H1 (cell line): ENCODE measurements at places on chromosomes 7 and 10. TPM values are rescaled to one million over a fixed set of nuclear protein-coding genes. Genes with fewer than 3 reads are reported as not detected.
A peak's percentile ranks its signal among the peaks of the same experiment; 100 is the strongest.

BAMBI gene
- total RNA-seq: 26.4 and 28.4 TPM in 2 replicates

CEP55 gene
- total RNA-seq: 18.9 and 19.6 TPM in 2 replicates

TDRD1 gene
- total RNA-seq: 0.71 and 0.92 TPM in 2 replicates

RBP4 gene
- 0.31 and 0.97 TPM in 2 replicates for total RNA-seq

- no peaks in the 10 kb centered on the region for H3K4me1 ChIP-seq
- peaks cover 59% of the 10 kb centered on the region for H3K36me3 ChIP-seq
- no peak overlapping the region for H3K4me3 ChIP-seq
- no peak for DNase-seq
- no peaks in the 10 kb centered on the region for H3K27me3 ChIP-seq
These were observed 48.6 kb downstream of the NCAPG2 start for GRCh38 chr7:158655931-158656441.

GRCh38 chr7:94395141-94396036 is 694 bp downstream of the COL1A2 start:
- H3K27me3 ChIP-seq: no peaks in the 10 kb centered on the region; the same call in 1 of the 2 replicates
- no peak for DNase-seq
- H3K4me1 ChIP-seq: peaks cover 24% of the 10 kb centered on the region

- no peaks in the 10 kb centered on the region for H3K36me3 ChIP-seq
- H3K27ac ChIP-seq: no peak overlapping the region
- no peak overlapping the region for H3K4me3 ChIP-seq
- no peaks in the 10 kb centered on the region for H3K4me1 ChIP-seq
These were observed 1.5 kb upstream of the EBLN1 start for GRCh38 chr10:22219308-22219707.

DNA sequence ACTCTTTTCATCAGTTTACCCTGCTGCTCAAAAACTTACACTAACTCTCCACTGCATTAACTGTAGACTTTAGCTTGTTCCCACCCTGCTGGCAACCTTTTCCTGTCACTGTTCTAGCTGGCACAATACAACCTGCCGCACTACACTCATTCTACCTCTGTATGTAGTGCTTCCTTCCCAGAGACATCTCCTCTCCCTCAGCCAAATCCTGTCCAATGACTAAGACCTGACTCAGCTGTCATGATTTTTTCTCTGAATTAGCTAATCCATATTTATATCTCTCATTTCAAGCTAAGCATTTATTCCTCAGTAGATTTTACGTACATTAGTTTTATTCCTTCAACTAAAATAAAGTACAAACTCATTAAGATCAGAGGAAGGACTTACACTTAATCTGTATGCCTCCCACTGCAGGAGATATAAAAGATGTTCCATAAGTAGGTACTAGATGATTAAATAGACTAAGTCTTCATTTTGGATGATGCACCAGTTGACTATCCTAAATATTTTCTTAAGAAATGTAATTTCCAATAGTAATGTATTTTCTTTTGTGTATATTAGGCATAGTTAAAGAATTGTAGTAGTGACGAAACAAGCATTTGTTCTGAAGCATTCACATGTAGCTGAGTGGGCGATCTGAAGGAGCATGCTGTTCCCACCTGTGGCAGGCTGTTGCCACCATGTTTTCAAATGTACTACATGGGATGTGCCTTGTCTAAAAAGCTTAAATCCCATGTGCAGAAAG is 189.1 kb downstream of the SKAP2 start:
- H3K36me3 ChIP-seq: no peaks in the 10 kb centered on the region
- H3K4me1 ChIP-seq: no peaks in the 10 kb centered on the region
- H3K27me3 ChIP-seq: no peaks in the 10 kb centered on the region
- no peak overlapping the region for H3K27ac ChIP-seq

DNA sequence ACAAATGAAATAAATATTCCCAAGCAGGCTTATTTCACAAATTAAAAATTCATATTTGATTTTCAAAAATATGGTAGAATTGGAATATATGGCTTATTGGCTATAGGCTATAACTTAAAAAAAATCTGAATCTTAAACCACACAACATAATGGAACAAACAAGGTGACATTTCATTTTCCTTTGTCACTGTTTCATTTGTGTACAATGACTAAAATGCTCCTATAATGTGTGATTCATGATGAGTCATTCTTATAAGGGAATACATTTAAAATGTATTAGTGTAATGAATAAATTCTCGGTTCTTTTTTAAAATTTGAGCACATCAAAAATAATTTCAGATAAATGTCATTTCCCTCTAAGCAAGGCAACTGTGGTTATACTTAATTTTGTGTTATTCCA is 148.0 kb upstream of the ANK3 start:
- H3K36me3 ChIP-seq: no peaks in the 10 kb centered on the region
- no peak overlapping the region for H3K27ac ChIP-seq
- no peak overlapping the region for H3K4me3 ChIP-seq
- DNase-seq: no peak
- H3K4me1 ChIP-seq: no peaks in the 10 kb centered on the region

DNA sequence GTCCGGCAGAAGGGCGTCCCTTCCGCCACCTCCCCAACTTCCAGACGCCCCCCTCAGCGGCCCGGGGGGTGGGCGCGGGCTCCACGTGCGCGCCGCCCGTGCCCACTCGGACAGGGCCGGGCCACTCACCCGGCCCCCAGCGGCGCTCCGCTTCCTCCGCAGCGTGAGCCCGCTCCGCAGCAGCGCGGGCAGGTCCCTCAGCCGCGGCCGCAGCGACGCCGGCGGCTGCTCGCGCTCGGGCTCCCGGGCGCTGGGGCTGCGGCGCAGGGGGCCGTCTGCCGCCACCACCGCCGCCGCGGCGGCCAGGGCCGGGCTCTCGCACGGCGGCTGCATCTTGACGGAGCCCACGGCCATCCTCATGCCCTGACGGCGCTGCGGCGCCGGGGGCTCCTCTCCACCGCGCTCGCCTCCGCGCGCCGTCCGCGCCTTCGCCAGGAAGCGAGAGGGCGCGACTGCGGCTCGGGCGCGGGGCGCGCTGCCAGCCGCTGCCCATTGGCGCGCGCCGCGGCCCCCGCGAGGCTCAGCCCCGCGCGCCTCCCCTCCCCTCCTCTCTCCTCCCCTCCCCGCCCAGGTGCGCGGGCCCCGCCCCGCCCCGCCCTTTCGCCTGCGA is at the start of gene RAPGEF5:
Gene RAPGEF5, minus strand, starts transcription at position 454 of the 610 bp plus-strand sequence. Its CDS starts 94 bp downstream, at position 360.
- no peaks in the 10 kb centered on the region; the same call in 1 of the 2 replicates for H3K4me1 ChIP-seq
- no peak within 1 kb of the TSS for H3K27ac ChIP-seq
- no peaks in the 10 kb centered on the region for H3K36me3 ChIP-seq
- H3K4me3 ChIP-seq: peak within 1 kb of the TSS; percentile 75

GRCh38 chr7:42238709-42239366 is 1.8 kb upstream of the GLI3 start:
- H3K4me3 ChIP-seq: peak overlapping the region; percentile 55
- no peaks in the 10 kb centered on the region for H3K36me3 ChIP-seq
- H3K4me1 ChIP-seq: no peaks in the 10 kb centered on the region
- DNase-seq: no peak

GRCh38 chr7:45390180-45390579 is 184.0 kb upstream of the ADCY1 start:
- H3K4me1 ChIP-seq: no peaks in the 10 kb centered on the region
- no peaks in the 10 kb centered on the region for H3K27me3 ChIP-seq
- H3K4me3 ChIP-seq: no peak overlapping the region
- H3K27ac ChIP-seq: no peak overlapping the region
- DNase-seq: no peak

DNA sequence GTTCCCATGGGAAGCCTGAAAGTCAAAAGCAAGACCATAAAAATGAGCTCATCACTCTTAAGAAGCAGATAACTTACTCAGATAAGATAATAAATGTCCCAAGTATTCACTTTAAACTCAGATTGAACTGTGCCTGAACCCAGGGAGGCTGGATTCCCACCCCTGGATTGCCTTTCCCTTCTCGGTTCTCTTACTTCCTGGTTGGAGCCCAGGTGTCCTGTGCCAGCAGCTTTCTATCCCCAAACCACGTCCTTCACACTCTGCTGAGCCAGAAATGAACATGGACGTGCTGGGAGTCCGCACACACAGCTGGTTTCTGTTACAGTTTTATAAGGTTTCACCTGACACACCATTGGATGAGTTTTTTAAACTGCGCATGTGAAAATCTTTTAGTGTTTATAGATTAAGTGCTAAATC is 636.2 kb upstream of the IGFBP3 start:
- no peaks in the 10 kb centered on the region for H3K27me3 ChIP-seq
- H3K4me1 ChIP-seq: no peaks in the 10 kb centered on the region
- H3K36me3 ChIP-seq: no peaks in the 10 kb centered on the region

DNA sequence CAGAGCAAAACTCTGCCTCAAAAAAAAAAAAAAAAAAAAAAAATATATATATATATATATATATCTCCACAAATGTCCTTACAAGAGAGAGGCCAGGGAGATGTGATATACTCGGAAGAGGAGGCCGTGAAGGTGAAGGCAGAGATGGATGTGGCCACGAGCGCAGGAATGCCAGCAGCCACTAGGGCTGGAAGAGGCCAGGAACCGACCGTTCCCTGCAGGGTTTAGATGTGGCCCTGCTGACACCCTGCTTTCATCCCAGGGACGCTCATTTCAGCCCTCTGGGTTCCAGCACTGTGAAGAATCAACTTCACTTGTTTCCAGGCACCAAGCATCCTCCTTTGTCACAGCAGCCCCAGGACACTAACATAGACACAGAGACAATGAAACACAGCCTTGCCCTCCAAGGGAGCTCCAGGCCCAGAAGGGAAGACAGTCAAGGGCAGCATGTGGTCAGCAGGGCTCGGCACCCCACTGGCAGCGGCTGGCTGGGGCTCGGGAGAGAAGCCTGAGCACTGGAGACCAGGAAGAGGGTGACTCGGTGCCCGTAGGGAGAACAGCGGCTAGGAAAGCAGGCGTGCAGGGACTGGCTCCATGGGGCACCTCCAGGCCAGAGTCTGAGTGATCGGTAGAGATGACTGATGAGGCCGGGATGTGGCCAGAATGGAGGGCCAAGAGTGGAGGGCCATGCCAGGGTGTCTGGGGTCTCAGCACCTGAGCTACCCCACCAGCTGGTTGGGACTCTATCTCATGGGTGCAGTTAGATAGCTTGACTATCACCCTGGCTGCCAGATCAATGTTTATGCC is 7.6 kb downstream of the WDR86 start:
- DNase-seq: no peak
- no peaks in the 10 kb centered on the region for H3K27me3 ChIP-seq
- H3K4me3 ChIP-seq: no peak overlapping the region

DNA sequence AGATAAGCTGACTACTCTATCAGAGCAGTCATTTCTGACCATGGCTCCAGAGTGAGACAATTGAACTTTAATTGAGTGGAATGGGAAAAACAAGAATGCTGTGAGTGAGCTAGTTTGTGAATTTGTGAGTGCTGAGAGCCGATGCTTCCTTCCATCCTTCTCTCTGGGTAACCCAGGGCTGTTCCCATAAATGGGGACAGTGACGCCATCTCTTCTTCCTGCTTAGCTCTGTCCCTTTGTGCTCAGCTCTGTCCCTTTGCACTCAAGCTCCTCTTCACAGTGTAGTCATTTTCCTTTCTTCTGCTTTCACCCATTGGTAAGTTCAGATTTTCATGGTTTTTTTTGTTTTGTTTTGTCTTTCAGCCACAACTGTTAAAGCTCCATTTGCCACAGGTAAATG is 24.4 kb downstream of the C10orf120 start:
- H3K4me1 ChIP-seq: no peaks in the 10 kb centered on the region
- H3K36me3 ChIP-seq: no peaks in the 10 kb centered on the region
- H3K27me3 ChIP-seq: no peaks in the 10 kb centered on the region
- no peak for DNase-seq
- no peak overlapping the region for H3K27ac ChIP-seq
